ENCODE measurements at places on chromosomes 4 and X.

DNA sequence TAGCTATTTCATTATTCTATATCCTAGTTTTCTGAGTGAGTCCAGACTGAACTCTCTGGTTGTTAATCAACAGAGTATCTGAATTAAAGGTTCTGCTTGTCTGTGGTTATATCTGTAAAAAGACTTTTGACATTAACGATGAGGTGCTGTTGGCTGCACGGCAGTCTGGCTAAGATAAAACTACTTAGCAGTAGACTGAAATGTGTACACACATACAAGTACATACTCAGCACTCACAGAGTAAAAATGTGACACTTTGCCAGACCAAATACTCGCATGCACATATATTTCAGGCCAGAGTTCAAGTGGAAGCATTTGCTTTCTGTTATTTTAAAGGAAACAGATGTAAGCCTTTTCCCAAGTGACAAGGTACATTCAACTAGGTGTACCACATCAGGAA lies 80.5 kb downstream of the PRDM5 start:
- no peaks in the 10 kb centered on the region for H3K36me3 ChIP-seq
- DNase-seq: no peak
- no peak overlapping the region for H3K27ac ChIP-seq
- H3K27me3 ChIP-seq: no peaks in the 10 kb centered on the region
- H3K4me1 ChIP-seq: no peaks in the 10 kb centered on the region

GRCh38 chr4:10364194-10364593 lies 93.0 kb downstream of the ZNF518B start:
- no peak overlapping the region for H3K4me3 ChIP-seq
- H3K4me1 ChIP-seq: no peaks in the 10 kb centered on the region
- peaks cover 11% of the 10 kb centered on the region for H3K27me3 ChIP-seq
- H3K36me3 ChIP-seq: no peaks in the 10 kb centered on the region
- no peak overlapping the region for H3K27ac ChIP-seq

- H3K27ac ChIP-seq: no peak overlapping the region
- no peaks in the 10 kb centered on the region for H3K36me3 ChIP-seq
- H3K4me3 ChIP-seq: no peak overlapping the region
- H3K4me1 ChIP-seq: no peaks in the 10 kb centered on the region
- no peak for DNase-seq
- no peaks in the 10 kb centered on the region for H3K27me3 ChIP-seq
These were observed 48.9 kb upstream of the GATB start for GRCh38 chr4:151809716-151810115.

DNA sequence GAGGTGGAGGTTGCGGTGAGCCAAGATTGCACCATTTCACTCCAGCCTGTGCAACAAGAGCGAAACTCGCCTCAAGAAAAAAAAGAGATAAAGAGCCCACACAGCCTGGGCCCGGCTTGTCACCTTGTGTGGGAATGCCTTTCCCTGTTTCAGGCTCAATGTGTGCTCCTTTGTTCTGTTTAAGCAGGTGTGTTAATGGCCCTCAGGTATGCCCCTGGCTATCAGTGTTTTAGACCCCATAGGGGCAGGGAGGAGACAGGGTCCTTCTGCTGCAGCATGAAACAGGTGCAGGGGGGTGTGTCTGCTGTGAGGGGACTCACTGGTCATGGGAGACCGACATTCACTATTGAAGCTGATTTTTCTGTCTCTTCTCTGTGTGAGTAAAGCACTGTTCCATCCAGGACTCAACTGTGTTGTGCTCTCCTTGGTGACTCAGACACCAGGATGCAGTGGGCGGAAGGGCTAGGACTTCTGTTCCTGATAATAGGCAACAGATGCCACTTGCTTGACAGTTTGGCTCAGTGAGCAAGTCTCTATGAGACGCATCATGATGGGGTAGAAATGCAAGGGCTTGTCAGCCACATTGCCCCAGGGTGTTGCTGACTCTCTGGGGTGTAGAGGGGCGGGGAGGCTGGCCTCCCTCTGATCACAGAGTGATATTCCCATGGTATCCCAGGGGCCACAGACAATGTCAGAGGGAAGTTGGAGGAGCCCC lies 15.6 kb upstream of the LAP3 start:
- no peak overlapping the region for H3K4me3 ChIP-seq
- no peaks in the 10 kb centered on the region for H3K4me1 ChIP-seq
- no peaks in the 10 kb centered on the region for H3K27me3 ChIP-seq
- no peak overlapping the region for H3K27ac ChIP-seq
- H3K36me3 ChIP-seq: no peaks in the 10 kb centered on the region

Measured in endodermal cell (in vitro differentiated cells).